ENCODE measurements at places on chromosomes 12 and 14. TPM values are rescaled to one million over a fixed set of nuclear protein-coding genes. Genes with fewer than 3 reads are reported as not detected.

SLC38A2 gene
- 336 TPM for total RNA-seq

SLC25A21 gene
- total RNA-seq: 1.4 TPM

MYRFL gene
- total RNA-seq: not detected

FAM186B gene
- total RNA-seq: 1.3 TPM

ASIC1 gene
- total RNA-seq: 1.9 TPM

BMP4 gene
- total RNA-seq: 27.2 TPM

GAS2L3 gene
- 2.4 TPM for total RNA-seq

LEMD3 gene
- total RNA-seq: 45.6 TPM

ABCC9 gene
- total RNA-seq: 46.8 TPM

MMP19 gene
- 4.2 TPM for total RNA-seq

SNAPC1 gene
- 4.8 TPM for total RNA-seq

- DNase-seq: peak; percentile 60
Measured at GRCh38 chr12:84502907-84503787, 409.5 kb downstream of the SLC6A15 start.

DNA sequence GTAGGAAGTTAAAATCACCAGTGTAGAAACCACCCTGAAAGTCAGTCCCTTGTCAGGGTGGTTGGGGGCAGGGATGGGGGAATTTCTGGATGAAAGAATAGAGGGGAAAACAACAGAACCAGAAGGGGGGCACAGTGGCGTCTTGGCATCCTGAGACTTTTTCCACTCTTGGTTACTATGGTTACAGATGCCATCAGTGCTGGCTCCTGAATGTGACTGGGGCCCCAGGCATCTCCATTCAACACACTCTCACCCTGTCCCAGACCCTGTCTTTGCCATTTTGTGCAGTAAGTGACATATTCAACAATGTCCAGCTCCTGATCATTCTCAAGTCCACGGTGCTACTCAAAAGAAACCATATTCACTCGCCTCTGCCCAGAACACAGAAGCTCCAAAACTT is 11.3 kb downstream of the KCNK10 start:
- no peak for DNase-seq

DNA sequence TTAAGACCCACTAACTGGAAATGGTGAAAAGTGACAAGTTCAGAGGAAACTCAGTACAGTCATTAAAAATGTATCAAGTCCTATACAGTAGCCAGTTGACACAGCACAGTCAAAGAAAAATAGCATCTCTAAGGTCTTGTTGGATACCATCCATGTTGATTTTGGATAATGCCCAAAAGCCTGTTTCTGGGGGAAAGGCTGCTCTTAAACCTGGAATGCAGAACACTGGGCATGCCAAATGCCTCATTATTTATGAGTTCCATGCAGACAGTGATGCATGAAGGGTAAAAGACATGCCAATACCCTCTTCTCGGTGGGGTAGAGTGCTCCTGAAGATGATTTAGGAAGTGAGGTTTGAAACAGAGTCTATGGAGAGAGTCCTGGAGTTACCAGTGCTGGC is 29.6 kb downstream of the KCNK13 start:
- DNase-seq: peak; percentile 67

DNA sequence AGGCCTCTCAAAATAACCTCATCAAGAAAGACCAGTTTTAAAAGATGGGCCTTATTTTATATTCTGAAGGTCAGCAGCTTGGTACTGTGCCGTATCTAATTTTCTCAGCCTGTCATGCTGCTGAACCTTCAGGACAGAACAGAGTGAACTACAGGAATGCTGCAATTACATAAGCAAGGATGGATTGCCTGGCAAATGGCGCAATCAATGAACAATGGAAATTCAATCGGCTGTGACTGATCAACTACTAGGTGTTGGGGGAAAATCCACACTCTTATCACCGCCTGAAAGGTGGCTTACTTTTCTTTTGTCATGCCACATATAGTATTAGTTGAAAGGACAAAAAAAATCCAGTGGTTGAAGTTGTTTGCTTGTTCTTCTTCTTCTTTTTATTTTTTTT is 8.5 kb downstream of the ACSS3 start:
- peak; percentile 19 for DNase-seq

DNA sequence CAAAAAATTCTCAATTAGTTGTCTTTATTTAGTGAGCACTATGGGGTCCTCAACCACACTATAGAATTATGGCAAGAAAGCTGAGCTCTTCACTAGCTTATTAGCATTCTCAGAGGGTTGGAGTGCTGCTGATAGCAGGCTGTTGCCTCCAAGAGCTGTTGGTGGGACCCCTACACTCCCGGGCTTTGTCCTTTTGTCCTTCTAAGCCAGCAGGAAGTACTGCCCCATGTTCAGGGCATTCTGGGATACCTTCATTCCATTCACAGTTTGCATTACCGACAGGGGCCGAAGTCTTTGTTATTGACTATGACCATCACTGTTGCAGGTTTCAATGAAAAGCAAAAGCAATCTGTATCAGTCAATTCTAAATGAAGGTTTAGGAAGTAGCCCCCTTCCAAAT is 89.5 kb upstream of the OTX2 start:
- DNase-seq: no peak

DNA sequence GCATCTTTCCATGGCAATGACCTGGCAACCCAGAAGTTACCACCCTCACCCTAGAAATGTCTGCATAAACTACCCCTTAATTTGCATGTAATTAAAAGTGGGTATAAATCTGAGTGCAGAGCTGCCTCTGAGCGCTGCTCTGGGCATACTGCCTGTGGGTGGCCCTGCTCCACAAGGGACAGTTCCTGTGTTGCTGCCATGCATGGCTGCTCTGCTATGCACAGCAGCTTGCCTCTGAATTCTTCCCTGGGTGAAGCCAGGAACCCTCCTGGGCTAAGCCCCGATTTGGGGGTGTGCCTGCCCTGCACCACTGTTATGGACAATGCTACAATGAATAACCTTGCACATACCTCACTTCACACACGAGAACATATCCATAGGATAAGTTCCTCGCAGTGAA is 35.7 kb upstream of the GPR132 start:
- DNase-seq: peak; percentile 48

- DNase-seq: no peak
Measured at GRCh38 chr12:31618228-31619025, 27.5 kb upstream of the DENND5B start.

GRCh38 chr14:65750906-65751305 is 338.4 kb downstream of the FUT8 start:
- no peak for DNase-seq

DNA sequence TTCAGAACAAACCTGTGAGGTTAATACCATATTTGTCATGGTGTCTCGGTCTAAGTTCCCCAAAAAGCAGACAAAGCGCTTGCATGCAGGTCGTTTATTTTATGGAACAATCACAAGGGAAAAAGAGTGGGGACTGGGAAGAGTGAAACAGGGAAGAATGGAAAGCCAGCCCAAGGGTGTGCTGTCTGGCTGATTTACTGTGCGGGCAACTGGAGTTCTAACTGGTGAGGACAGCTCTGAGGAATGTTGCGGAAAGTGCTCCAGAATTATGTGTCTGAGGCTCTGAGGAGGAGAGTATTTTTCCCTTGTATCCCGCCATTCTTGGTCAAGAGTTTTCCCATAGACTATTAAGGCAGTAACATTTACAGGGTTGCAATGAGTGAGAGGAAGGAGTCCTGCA is 465.4 kb downstream of the RMST start:
- no peak for DNase-seq

- DNase-seq: no peak
Measured at GRCh38 chr12:26736563-26737486, 96.2 kb downstream of the ITPR2 start.

DNA sequence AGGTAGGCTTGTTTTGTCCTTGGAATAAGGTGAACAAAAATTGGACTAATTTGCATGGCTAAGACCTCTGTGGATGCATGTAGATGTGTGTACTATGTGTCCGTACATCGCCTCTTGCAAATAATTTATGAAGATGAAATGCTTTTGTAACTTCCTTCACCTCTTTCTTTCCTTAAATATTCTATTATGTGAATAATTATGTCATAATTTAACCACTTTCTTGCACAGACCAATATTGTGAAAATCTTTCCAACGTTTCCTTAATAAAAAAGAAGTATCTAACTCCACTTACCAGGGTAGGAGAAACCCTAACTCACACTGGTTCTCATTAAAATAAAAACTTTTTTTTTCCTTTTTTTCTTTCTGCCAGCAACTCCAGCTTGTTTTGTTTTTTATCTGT is 4.0 kb downstream of the NANOG start:
- no peak for DNase-seq

DNA sequence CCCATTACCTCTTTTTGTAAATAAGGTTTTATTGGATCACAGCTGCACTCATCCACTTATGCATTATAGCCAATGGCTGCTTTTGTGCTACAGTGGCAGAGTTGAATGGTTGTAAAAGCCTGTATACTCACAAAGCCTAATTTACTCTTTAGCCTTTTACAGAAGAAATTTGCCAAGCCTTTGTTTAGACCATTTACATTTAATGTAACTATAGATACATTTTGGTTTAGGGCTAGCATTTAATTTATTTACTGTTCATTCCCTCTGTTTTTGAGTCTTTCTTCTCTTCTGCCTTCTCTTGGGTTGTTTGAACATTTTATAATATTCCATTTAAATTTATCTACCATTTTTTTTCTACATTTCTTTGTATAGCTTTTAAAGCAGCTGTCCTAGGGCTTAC is 217.1 kb upstream of the AMIGO2 start:
- DNase-seq: no peak

GRCh38 chr14:76201162-76201561 is 49.4 kb downstream of the GPATCH2L start:
- DNase-seq: no peak

- DNase-seq: no peak
Measured at GRCh38 chr14:62654641-62655040, 390.6 kb downstream of the KCNH5 start.

- no peak for DNase-seq
Measured at GRCh38 chr12:47507221-47507620, 198.6 kb downstream of the RPAP3 start.

DNA sequence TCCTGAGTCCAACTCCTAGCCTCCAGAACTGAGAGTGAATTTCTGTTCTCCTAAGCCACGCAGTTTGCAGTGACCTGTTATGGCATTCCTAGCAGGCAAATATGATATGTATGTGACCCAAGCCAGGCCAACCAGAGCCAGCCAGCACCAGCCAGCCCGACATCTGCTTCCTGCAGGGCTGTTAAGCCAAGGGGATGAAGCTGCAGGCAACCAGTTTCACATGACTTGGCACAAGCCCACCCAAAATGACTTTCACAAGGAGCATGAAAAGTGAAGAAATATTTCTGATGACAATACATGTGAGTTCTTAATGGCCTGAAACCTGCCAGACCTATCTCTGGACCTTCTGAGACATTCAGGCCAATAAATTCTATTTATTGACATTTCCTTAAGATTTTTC is 68.1 kb downstream of the ITPK1 start:
- DNase-seq: no peak

DNA sequence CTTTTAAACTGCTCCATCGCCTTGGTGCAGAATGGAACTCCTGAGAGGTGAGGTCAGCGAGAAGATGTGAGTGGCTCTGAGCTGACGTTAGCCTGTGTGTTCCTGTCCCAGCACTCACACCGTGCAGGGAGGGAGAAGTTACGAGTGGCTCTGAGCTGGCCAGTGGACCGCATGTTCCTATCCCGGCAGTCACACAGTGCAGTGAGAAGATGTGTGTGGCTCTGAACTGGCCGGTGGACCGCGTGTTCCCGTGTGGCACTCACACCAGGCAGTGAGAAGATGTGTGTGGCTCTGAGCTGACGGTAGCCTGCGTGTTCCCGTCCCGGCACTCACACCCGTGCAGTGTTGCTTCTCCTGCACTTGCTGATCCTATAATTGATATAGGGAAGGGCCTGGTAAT is 59.9 kb downstream of the VCPKMT start:
- DNase-seq: peak; percentile 24

- DNase-seq: no peak
Measured at GRCh38 chr12:126424696-126425095, 1359.5 kb downstream of the AACS start.

DNA sequence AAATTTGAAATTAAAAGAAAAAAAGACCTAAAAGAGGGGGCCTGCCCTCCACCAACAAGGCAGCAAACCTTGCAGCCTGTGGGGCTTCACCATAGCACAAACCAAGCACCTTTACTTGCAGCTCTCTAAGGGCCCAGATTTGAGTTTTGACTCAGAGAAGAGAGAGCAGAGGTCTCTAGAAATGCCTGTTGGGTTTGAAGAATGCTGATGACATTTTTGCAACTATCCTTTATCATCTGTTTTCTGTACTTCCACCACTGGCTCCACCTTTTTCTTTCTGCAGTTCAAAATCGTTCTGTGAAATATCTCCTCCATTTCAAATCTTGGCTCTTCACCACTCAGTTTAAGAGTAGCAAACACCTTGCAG is 83.8 kb upstream of the HMGA2 start:
- no peak for DNase-seq

DNA sequence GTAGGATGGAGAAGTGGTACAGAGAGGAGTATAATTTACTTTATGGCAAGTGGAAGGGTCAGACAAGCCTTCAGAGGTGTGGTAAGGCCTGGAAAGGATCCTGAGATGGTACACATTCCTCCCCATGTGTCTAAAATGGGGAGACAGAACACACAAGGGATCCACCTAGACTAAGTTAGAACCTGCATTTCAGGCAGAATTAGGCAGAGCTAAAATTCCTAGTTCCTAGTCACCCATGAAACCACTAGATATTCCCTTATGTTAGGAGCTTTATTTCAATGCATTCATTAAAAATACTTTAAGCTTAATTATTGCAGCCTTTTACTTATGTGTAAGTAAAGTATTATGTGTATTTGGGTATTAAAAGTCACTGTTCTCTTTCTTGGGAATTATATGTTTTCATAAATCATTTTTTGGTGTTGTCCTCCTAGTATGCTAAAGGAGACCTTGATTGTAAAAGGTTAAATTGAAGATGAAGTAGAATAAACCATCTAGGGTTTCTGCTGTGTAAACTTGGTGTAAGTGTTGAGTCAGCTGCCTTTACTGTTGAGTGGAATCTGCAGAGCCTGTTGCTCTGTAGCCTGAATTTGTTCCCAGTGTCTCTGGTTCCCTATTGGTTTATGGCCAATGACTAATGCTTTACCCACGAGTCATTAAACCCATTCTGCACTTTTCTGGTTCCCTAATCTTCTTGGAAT is 423.2 kb downstream of the ATP23 start:
- peak; percentile 14 for DNase-seq

DNA sequence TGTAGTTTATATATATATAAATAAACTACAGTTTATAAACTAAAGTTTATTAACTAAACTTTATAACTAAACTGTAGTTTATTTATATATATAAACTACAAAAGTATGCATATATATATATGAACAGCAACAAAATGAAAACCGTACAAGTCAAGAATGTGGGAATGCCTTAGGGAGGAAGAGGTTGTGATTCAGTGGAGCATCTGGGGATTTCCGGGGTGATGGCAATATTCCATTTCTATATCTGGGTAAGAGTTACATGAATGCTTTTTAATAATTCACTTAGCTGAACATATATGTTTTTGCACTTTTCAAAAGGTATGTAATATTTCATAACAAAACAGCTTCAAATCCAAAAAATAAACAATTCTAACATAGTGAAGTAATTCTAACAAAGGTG is 30.1 kb upstream of the CAND1 start:
- DNase-seq: no peak

Measured in thyroid gland (tissue), 4 donors.